Caco-2 (cell line): ENCODE measurements at places on chromosomes 5 and 9. TPM values are rescaled to one million over a fixed set of nuclear protein-coding genes. Genes with fewer than 3 reads are reported as not detected.
A peak's percentile ranks its signal among the peaks of the same experiment; 100 is the strongest.

- H3K27me3 ChIP-seq: no peaks in the 10 kb centered on the region
- H3K27ac ChIP-seq: no peak overlapping the region
- no peak overlapping the region for H3K4me3 ChIP-seq
- H3K36me3 ChIP-seq: no peaks in the 10 kb centered on the region
Measured at GRCh38 chr9:15622318-15622971, 69.6 kb downstream of the CCDC171 start.

Gene DIPK1B
- 40.4 and 40.6 TPM in 2 replicates for total RNA-seq

GRCh38 chr5:146399481-146399880 lies 47.7 kb upstream of the TCERG1 start:
- H3K27me3 ChIP-seq: no peaks in the 10 kb centered on the region
- H3K36me3 ChIP-seq: no peaks in the 10 kb centered on the region
- no peak overlapping the region for H3K4me3 ChIP-seq
- H3K4me1 ChIP-seq: no peaks in the 10 kb centered on the region

DNA sequence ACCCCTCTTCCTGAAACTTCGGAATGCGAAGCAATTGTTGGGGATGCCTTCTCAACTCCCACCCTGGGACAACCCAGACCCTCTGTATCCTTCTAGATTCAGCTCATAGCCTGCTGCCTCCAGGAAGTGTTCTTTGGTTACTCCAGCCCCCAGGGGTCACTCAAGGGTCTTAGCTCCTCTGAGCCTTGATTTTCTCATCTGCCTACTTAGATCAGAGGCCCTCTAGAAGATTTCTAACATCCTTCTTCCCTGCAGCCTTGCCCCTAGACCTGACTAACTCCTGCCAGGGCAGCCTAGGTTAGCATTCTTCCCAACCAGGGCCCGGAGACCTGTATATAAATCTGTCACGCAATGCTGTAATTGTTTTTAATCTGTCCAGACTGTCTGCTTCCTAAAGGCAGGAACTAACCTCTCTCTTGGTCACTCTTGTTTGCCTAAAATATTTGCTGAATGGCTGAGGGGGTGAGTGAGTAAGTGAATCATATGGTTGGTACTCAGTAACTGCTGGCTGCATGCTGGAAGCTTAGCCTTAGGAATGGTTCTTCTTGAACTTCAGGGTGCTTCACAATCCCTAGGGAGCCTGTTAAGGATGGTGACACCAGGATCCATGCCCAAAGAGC lies 8.2 kb downstream of the GALNT10 start:
- H3K4me1 ChIP-seq: peaks cover 5% of the 10 kb centered on the region; the same call in 1 of the 2 replicates
- no peak overlapping the region for H3K27ac ChIP-seq
- H3K36me3 ChIP-seq: no peaks in the 10 kb centered on the region
- no peak overlapping the region for H3K4me3 ChIP-seq
- DNase-seq: no peak
- H3K27me3 ChIP-seq: no peaks in the 10 kb centered on the region

Gene PCDHGB6
- 2.5 and 2.8 TPM in 2 replicates for total RNA-seq

DNA sequence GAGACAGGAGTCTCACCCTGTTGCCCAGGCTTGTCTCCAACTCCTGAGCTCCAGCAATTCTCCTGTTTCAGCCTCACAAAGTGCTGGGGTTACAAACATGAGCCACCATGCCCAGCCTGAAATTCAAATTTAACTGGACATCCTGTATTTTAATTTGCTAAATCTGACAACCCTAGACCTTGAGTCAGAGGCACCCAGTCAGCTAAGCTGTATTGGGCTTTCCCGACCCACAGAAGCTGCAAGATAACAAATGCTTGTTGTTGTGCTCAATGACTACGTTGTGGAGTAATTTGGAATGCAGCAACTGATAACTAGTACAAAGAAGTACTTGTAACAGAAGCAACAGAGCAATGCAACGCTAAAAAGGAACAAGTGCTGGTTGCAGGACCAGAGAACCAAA lies 533.1 kb downstream of the NTRK2 start:
- no peaks in the 10 kb centered on the region for H3K27me3 ChIP-seq
- H3K4me1 ChIP-seq: no peaks in the 10 kb centered on the region
- no peak for DNase-seq
- no peak overlapping the region for H3K4me3 ChIP-seq
- H3K27ac ChIP-seq: no peak overlapping the region

GRCh38 chr5:94564812-94565211 lies 53.6 kb downstream of the KIAA0825 start:
- no peaks in the 10 kb centered on the region for H3K36me3 ChIP-seq
- H3K27me3 ChIP-seq: no peaks in the 10 kb centered on the region
- H3K4me1 ChIP-seq: no peaks in the 10 kb centered on the region
- no peak for DNase-seq
- H3K27ac ChIP-seq: no peak overlapping the region

GRCh38 chr5:86542532-86542931 lies 75.2 kb upstream of the COX7C start:
- no peaks in the 10 kb centered on the region for H3K36me3 ChIP-seq
- H3K4me3 ChIP-seq: no peak overlapping the region
- H3K4me1 ChIP-seq: no peaks in the 10 kb centered on the region
- H3K27ac ChIP-seq: no peak overlapping the region
- H3K27me3 ChIP-seq: no peaks in the 10 kb centered on the region

Gene HRCT1
- not detected in 2 replicates for total RNA-seq

DNA sequence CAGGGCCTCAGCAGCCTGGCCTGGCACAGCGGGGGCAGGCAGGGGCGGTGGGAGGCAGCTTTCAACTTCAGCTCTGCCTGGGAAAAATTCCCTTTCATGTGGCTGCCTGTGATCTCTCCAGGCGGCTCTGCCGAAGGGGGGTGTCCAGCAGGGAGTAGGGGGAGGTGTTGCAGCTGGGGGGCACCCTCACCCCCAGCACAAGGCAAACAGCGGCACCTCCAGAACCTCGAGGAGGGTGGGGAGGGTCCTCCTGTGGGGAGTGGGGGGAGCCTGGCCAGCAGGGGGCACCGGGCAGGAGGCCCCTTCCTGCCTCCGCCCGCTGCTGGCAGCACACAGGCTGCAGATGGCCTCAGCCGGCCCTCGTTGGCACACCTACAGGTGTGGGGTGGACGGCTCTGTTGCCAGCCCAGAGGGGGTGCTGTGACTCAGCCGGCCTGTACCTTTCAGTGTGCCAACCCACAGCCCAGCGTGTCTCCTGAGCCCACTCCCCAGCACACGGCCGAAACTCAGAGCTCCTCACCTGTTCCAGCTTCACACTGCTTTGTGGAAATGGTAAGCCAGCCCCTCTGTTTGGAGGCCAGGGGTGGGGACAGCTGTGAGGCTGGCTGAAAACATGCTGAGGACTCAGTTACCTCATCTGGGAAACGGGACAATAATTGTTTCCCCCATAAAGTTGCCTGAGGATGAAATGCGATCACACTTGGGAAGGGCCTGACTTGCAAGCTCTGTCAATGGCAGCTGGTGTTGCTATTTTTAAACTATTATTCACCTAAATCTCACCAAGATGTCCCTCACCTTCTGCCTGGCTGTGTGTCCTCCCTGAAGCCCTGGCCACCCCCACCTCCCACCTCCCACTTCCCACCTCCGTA lies 37.0 kb downstream of the CXXC5 start:
- peak overlapping the region; percentile 54 for H3K27ac ChIP-seq
- DNase-seq: peak; percentile 38
- H3K36me3 ChIP-seq: peaks cover 5% of the 10 kb centered on the region
- no peaks in the 10 kb centered on the region for H3K27me3 ChIP-seq
- no peak overlapping the region for H3K4me3 ChIP-seq

Gene PAPPA
- not detected in 2 replicates for total RNA-seq

DNA sequence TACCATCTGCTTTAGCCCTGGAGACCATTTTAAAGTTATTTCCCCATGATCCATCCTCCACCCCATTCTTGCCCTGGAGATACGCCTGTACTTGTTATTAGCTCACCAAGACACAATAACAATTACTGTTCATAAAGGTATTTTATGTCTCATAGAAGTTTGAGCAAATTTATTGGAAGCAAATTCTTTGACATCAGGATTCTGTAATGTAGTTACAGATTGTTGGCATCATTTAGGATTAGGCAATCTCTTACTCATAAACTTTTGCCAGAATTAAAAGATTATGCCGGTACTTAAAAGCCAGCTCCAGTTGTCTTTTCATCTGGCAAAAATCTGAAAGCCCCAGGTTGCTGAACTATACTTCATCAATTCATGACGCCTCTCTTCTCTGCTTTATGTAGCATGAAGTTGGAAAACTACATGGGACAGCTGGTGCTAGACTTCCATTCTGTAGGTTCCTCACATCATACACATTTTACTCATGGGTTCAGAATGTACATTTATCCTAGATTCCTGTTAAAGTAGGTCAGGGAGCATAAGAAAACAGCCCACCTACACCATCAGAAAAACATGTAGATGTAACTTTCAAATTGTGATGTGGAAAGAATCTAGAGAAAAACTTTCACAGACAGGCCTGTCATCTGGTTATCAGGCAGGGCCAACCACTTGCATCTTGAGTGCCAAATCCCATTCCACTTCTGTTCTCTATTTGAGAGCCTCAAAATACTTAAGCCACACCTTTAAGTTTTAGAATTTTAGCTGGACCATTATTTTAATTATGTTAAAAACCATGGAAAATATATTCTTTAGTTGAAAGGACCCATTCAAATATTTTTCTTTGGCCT lies 14.0 kb downstream of the ATP10B start:
- no peaks in the 10 kb centered on the region for H3K4me1 ChIP-seq
- DNase-seq: no peak
- H3K4me3 ChIP-seq: no peak overlapping the region
- H3K36me3 ChIP-seq: no peaks in the 10 kb centered on the region
- no peaks in the 10 kb centered on the region for H3K27me3 ChIP-seq

GRCh38 chr9:18799428-18799827 lies 233.6 kb downstream of the SAXO1 start:
- H3K27ac ChIP-seq: no peak overlapping the region
- no peaks in the 10 kb centered on the region for H3K27me3 ChIP-seq
- DNase-seq: no peak

Gene ACOT12
- total RNA-seq: 1.4 TPM in 2 replicates
